ENCODE measurements at places on chromosomes 5 and 9.

- DNase-seq, result no peak
Observed at GRCh38 chr5:38925154-38925925, 79.5 kb downstream of the OSMR start.

DNA sequence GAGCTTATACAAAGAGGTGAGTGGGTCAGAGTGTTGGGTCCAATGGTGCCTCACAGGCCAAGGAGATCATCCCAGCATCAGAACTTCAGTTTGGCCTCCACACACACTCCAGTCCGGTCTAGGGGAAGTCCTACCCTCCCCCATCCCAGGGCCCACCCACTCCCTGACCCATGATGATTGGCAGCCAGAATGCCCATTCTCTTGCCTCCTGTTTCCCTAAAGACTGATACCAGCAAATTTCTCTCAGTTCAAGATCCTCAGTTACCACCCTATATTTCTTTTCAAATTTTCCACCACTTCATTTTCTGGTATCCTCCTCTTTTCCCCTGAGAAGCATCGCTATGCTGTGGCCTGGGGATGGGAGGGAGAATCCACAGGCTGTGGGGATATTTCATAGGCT is 21.9 kb downstream of the DRD1 start:
- no peak for DNase-seq

DNA sequence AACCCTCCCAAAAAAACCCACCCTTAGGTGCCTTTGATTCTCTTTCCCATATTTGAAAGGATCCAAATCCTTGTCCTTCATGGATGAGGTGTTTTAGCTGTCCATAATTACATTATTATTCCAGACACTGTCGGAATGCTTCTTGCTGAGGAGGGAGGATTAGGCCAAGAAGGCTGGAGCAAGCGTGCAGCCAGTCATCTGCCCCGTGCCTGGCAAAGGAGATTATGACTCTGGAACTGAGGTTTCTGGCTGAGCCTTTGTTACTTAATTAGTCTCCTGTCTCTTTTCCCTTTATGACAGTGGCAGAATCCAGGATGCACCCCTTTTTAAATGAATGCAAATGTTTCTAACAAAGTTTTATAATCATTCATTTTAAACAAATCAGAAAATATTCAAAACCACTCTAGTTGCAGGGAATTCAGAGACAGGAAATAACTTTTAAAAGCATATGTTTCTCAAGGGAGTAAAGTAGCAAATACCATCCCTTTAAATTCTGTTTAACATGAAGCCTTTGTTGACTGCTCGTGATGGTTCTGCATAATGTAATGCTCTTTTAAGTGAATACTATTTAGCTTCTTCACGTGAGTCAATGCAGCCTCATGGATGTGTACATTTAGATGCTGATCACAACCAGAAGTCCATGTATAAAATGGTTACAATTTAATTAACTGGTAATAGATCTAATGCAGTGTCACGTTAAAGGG is 69.8 kb downstream of the GALNT10 start:
- no peak for DNase-seq

DNA sequence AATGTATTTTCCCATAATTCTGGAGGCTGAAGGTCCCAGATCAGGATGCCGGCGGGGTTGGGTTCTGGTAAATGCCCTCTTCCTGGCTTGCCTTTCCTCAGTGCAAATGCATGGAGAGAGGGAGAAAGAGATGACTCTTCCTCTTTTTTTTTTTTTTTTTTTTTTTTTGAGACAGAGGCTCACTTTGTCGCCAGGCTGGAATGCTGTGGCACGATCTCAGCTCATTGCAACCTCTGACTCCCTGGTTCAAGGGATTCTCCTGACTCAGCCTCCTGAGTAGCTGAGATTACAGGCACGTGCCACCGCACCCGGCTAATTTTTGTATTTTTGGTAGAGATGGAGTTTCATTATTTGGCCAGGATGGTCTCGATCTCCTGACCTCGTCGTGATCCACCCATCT is 300.0 kb upstream of the TAS2R1 start:
- no peak for DNase-seq

GRCh38 chr5:103333376-103333775 is 74.8 kb downstream of the MACIR start:
- no peak for DNase-seq

DNA sequence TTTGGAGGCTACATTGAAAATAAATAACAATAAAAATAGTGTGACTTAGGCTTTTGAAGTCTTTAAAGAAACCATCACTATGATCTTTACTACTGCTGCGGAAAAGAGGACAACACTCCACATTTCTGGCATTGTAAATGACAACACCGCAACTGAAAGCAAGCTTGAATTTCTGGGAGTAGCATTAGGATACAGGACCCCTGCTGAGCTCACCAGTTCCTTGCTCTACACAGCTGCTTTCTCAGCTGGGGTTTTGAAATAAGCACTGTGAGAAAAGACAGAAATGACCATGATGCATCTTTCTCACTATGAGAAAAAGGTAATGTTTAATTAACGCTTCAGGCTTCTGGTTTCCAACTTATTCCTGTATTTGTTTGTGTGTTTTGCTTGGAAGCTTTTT is 168.0 kb downstream of the TAF11L14 start:
- no peak for DNase-seq

DNA sequence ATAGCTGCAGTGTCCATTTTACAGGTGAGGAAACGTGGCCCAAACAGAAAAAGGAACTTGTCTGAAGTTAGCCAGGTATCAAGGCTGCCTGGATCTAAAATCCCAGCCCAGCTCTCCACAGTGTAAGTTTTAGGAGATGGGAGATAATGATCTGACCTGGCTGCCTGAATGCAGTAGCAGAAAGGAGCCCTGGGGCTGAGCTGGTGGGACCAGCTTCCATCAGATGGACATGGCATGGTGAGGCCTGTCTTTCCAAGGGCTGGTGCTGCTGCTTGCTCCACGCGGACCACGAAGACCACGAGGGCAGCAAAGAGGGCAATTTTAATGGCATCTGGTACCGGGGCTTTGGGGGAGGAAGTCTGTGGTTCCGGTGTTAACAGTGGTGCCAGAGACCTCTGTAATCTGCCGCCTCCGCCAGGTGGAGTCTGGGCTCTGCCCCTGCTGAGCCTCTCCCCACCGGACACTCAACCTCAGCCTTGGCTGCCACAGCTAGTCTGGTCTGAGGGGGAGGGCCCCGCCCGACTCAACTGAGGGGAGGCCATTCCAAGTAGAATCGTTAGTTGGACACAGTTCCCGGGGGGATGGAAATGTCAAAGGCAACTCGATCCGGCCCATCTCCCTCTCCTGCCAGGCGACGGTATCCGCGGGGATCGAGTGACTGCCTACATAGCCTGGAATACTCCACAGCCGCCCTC is 650 bp downstream of the MYORG start:
- no peak for DNase-seq

- no peak for DNase-seq
Observed at GRCh38 chr9:36560771-36561170, 11.9 kb upstream of the MELK start.

GRCh38 chr5:167900340-167900935 is 391.0 kb upstream of the WWC1 start:
- DNase-seq, result no peak

GRCh38 chr9:133160742-133161546 is 2.8 kb downstream of the GBGT1 start:
- no peak for DNase-seq

DNA sequence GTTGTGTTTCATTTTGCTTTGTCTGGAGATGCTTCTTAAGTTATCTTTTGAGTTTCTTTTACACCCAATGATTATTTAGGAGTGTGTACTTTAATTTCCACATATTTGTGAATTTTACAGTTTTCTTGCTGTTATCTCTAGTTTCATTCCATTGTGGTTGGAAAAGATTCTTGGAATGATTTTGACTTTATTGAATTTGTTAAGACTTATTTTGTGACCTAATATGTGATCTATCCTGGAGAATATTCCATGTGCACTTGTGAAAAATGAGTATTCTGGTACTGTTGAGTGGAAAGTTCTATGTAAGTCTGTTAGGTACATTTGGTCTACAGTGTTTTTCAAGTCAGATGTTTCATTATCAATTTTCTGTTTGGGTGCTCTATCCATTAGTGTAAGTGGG is 24.4 kb upstream of the GRAMD2B start:
- no peak for DNase-seq

DNA sequence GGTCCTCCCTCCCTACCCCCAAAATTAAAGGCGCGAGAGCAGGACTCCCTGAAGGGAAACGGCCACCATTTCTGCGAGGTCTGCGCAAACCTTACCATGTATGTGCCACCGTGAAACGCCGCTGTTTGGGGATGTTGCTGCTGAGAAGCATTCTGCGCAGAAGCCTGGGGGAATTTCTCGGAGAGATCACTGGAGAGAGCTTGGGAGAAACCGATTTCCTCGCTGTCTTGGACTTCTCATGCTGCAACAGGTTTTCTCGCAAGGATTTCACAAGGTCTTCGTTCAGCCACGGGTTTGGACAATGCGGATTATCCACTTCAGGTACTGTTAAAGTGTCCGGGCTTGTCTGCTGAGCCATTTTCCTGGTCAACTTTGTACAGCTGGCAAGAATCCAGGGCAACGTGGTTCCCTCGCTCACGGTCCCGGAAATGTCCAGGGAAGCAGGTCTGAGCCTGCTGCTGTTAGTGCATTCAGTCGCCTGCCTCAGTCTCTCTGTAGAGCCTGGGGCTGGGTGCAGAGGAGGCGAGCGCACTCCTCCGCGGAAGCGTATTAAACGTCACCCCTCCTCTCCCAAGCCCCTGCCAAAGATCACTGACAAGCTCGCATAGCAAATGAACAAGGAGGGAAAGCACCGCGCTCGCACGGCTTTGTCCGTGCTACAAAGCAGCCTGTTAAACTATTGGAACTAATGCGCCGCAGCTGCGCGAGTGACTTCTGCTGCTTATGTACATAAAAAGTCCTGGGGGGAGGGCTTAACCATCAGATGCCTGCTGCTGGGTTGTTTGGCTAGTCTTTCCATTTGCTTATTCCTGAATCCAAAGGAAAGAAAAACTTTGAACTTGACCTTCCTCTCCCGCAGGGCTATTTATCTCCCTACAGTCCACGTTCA is 125.1 kb downstream of the PDE4D start:
- DNase-seq, result peak; percentile 86

DNA sequence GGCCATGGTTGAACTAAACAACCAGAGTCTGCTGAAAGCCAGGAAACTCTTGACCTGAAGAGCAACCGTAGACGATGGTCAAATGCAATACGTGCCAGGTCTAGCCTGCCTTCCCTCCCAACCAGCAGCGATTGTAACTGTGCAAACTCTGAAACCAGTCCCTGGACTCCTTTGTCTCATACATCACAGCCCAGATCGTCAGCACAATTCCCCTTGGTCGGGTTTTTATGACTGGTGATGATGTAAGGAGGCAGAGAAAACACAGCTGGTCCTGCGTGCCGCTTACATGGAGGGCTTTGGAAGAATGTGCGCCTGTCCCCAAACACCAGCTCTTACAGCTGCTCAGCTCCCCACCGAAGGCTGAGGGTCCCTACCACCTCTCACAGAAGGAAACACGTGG is 24.6 kb downstream of the SMIM23 start:
- DNase-seq, result peak; percentile 45

All from renal pelvis (tissue), 12 donors.